Fibroblast of skin of left biceps (primary cell): ENCODE measurements at places on chromosomes 4 and X.

DNA sequence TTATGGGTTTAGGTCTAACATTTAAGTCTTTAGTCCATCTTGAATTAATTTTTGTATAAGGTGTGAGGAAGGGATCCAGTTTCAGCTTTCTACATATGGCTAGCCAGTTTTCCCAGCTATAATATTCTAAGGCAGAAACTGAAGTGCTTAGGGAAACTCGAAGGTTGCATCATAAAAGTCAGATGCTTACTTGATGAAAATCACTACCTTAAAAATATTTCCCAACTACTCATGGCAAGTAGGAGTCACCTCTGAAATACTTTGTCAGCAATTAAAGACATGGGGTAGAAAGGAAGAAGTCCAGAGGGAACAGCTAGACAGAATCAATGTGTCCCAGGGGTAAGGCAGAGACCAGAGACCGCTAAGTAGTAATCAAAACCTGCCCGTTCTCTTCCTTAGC, 6.3 kb upstream of the AP1S2 start:
- no peak for DNase-seq

GRCh38 chr4:6751611-6752485, 30.7 kb upstream of the KIAA0232 start:
- no peak for DNase-seq

DNA sequence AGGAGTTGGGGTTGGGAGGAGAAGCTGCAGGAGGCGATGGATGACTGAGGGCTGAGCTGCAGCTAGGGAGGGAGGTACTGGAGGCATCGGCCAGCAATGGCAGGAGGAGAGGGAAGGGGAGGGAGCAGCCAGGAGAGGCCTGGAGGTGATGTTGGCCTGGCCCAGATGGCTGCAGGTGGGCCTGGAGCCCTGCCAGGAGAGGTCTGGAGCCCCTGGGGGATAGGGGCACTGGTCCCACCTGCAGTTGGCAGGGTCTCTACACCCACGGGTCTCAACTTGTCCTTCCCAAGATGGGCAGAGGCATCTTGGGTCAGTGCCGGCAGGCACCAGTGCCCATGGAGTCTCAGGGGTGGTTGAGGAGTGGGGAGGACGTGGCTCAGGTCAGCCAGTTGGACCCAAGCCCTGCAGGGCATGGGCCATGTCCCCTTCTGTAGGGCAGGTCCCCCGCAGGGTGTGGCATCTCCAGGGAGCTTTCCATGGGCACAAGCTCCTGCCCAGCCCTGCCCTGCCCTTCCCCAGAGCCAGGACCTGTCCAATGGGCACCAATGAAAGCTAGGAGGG, 2.7 kb upstream of the MXD4 start:
- DNase-seq, result no peak

DNA sequence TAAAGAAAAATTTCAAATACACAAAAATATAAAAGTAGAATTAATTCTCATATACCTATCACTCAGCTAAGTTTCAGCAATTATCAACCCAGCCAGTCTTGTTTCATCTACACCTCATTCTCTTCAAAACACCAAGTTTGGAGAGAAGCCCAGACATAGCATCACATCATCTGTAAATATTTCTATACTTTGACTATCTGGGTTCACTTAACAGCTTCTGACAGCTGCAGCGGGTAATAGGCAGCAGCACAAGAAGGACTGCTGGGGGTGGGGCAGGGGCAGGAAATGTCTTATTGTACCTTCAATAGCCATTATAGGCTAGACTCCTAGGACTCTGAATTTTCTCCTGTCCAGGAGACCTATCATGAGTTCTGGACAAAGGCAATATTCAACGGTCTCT, 54.1 kb downstream of the PHF8 start:
- no peak for DNase-seq

DNA sequence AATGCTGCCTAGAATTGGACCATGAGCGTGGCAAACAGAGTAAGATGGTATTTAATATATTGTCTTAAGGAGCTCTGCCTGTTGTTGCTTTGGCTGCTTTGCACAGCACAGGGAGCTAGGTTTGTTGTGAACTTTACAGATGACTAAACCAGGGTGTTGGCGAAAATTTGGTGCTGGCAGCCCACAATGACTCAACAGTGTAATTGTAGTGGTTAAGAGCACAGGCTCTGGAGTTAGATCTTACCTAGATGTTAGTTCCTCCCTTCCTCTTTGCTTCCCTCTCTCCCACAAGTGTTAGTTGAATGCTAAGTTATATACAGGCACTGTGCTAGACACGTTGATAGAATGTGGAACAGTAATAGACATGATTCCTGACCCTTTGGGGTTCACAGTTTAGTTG, 128.9 kb upstream of the TRPC5 start:
- no peak for DNase-seq

GRCh38 chr4:93183576-93183975, 645.0 kb upstream of the ATOH1 start:
- no peak for DNase-seq

DNA sequence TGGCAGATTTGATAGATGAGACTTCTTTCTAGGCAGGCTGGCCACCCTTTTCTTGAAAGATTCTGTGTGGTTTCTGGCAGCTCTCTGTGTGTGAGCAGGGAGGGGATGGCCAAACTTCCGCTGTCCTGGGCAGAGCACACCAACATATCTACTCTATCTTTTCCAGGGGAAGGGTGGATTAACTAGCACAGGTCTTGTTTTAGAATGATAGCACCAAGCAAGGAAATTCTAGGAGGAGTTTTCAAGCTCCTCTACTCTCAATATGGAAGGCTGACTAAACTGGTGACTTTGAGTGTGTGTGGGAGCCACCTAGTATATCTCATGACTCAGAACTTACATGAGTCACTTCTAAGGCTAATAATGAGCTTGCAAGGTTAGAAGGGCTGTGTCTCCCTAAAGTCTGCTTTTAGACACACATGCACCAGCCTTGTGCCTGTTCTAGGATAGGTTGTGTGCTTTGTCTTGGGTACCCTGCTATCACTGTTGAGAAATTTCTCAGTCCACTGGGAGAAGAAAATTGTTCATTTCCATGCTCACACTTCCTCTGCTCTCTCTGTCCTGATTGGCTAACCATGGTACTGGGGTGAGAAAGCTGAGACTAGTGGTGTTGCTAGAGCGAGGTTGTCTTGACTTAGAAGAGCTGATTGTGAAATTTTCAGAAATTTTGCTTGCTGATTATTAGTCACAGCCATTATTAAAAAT, 72.9 kb downstream of the YIPF6 start:
- no peak for DNase-seq
